ENCODE measurements at places on chromosomes 4 and X.

DNA sequence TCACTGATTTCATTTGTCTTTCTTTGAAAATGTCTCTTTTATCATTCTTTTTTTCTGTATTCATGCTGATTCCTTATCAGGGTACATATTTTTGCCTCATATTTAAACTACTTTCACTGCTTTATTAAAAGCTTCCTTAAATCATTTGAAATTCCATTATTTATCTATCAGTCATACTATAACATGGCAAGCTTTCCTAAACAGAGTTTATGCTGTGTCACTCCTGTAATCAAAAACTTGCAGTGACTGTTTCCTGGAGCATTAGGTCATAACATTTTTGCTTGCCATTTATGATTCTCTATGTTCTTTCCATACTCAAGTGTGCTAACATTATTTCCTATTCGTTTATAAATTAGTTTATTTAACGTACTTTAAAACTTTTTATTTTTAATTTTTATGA lies 203.7 kb downstream of the BMPR1B start:
- DNase-seq, result no peak

GRCh38 chrX:150683536-150684146 lies 9.6 kb upstream of the MTMR1 start:
- DNase-seq, result no peak

- no peak for DNase-seq
These were observed 11.3 kb upstream of the DRP2 start for GRCh38 chrX:101208152-101208905.

DNA sequence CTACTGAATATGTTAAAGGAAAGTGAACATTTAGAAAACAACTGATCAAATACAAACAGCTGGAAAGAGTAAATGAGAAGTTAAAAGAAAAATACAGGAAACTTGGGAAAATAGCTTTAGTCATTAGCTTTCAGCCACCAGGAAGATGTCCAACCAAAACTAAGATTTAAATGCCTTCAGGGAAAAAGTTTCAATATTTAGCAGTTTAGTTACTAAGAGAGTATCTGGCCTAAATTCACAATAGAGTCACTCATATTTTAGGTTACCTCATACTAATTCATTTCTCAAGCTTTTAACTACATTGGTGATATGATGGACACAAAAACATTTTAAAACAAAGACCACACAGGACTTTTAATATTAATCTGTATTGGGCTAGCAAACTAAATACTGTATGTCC lies 13.1 kb upstream of the KLHL13 start:
- no peak for DNase-seq

DNA sequence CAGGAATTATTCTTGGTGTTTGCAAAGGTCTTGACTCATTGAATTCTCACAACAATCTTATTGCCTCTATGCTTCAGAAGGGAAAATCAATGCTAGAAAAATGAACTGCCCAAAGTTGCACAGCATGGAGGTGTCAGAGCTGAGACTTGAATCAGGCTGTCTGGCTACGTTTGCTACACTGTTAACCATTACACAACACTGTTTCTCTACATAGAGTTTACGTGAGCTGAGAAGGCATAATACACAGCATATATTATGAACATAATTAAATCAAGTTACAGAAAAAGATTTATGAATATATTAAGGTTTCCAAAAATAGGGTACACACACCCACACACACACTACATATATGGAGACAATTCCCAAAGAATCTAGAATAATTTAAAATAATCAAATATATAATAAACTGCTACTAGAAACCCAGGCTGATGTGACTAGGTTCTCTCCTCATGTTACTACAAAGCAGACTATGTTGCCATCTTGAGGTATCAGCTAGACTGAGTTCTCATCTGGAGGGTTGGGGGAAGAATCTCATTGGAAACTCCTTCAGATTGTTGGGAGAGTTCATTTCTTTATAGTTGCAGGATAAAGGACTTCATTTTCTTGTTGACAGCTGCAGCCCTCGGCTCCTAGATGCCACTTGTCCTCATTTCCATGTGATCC lies 1270.5 kb downstream of the ARAP2 start:
- no peak for DNase-seq

DNA sequence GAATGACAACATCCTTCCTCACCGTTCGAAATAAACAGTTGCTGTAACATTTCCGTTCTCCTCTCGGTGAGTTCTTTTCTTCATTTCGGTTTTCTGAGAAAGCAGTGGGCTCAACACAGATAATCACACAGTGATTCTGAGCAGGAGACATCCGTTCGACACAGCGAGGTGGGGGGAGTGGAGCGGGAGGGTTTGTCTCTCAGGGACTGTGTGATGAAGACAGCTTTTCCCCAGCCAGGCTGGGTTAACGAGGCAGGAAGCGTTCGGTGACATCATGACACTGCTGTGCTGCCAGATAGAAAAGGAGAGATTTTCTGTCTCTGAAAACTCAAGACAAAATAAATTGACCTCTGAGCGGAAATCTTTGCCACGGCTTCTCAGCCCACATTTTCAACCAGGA lies 119.3 kb downstream of the CRLF2 start:
- DNase-seq, result no peak

GRCh38 chr4:47733302-47734175 lies 104.3 kb downstream of the CORIN start:
- no peak for DNase-seq

DNA sequence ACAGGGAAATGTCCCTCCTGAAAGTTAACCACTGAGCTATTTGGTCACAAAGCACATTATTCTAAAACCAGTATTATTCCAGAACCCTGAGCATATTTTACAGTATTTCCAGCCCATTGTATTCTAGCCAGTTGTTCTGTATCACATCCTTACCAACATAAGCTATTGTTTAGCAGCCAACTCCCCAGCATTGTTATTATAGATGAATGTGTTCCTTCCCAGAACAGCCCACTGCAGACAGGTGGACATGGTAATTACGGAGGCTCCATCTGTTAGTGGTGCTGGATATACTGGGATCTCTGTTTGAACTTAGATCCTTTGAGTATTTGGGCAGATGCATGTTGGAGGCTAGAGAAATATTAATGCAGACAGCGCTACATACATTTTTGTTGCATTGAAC lies 126.1 kb downstream of the MGST2 start:
- DNase-seq, result no peak

GRCh38 chr4:139617702-139618490 lies 47.7 kb upstream of the MGST2 start:
- no peak for DNase-seq

DNA sequence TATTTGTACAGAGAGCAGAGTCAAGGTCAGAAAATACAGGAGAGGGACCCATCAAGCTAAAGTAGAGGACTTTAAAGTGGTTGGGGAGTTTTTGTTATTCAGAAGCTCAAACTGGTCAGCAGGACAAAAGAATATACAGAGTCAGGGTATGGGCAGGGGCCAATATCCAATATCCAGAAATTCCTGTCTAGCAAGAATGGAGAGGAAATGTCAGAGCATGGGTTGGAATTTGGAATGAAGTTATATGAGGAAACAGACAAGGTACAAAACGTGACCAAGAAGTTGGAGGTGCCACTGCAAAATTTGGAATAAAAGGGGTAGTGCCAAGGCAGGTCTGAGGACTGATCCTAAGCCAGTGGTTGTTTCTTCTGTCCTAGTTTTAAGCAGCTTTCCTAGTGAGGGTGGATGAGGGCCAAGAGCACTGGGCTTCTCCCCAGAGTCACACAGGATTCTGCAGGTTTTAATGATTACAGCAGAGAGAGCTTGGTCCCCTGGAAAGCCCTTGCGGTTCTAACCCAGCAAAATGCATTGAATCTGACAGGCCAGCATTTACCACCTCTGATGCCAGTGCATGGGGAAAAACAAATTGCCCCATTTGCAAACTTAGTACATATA lies 304.7 kb upstream of the FTHL17 start:
- DNase-seq, result no peak

DNA sequence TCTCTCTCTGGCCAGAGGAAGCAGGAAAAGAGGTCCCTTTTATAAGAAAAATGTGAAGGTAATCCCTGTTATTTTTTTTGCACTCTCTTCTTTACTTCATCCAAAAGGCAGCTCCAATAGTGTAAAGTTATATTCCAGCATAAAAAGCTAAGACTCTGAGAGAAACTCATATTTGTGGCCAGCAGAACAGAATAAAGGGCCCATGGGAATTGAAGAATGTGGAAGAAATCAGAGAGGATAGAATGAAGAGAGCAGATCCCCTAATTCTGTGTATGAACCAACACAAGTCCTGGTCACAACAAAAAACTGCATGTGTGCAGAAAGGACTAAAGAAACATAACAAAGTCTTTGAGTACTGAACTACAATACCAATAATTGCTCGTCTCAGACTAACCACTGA lies 22.3 kb downstream of the RPS6KA6 start:
- no peak for DNase-seq

- no peak for DNase-seq
These were observed 19.9 kb downstream of the PHKA1 start for GRCh38 chrX:72694170-72694569.

DNA sequence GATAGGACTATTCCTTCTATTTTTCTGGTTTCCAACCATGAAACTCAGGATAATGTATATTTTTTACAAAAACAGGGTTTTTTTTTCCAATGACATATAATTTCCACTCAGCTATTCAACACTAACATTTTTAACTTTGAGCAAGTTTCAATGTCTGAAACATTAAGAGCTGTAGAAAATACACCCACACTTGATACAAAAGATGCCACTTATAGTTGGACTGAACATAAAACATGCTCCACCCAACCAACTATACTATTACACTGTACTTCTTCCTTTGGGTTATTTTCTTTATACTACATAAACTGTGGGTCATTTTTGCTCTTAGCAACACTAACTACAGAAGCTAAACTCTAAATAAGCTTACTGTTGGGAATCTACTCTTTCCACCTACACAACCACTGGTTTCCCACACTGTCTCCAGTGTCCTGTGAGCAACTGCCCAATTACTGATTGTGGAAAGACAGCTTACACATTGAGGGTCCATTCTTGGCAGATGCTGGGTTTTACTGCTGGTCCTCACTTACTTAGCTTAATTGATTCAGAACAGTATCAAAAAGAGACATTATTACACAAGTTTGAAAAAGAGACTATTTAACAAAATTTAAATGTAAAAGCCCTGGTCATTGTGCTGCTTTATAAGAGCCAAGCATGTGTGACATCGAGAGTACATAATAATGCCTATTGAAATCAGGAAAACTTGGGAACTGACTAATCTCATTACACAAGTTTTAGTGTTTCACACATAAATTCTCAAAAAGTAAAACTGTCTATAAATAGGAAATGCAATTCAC lies 6.3 kb downstream of the AMMECR1 start:
- DNase-seq, result no peak

DNA sequence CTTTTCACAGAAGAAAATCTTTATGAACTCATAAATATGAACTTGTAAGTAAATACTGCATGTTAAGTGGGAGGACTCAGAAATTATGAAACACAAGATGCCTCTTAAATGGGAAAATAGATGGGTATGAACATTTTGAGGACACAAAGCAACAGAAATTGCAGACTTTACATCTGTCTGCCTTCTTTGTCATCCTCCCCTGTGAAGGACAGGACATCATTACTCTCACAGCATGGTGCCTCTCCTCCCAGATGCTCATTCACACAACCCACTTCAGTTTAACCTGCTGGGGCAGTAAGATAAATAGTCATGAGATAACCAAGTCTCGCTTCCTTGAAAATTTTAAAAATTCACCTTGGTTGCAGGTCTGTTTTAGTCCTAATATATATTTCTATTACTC lies 144.5 kb downstream of the APBB2 start:
- DNase-seq, result no peak

DNA sequence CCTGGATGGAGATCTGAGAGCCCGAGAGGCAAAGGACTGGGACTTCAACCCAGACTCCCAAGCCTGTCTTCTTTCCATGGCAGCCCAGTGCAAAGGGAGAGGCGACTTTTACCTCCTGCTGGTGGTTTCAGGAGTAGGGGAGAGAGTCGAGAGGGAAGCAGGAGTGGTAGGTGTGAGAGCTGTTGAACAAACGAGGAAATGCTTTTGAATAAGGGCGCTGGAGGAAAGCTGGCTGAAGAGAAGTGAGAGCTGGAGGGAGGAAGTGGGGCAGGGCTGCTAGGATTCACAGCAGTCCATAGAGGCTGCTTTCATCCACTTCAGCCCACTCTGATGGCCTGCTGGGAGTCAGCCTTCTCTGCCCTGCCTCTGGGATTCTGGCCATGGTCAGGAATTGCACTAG lies 81.8 kb upstream of the EFNB1 start:
- no peak for DNase-seq

GRCh38 chrX:109643687-109644086 lies 18.7 kb upstream of the KCNE5 start:
- no peak for DNase-seq

DNA sequence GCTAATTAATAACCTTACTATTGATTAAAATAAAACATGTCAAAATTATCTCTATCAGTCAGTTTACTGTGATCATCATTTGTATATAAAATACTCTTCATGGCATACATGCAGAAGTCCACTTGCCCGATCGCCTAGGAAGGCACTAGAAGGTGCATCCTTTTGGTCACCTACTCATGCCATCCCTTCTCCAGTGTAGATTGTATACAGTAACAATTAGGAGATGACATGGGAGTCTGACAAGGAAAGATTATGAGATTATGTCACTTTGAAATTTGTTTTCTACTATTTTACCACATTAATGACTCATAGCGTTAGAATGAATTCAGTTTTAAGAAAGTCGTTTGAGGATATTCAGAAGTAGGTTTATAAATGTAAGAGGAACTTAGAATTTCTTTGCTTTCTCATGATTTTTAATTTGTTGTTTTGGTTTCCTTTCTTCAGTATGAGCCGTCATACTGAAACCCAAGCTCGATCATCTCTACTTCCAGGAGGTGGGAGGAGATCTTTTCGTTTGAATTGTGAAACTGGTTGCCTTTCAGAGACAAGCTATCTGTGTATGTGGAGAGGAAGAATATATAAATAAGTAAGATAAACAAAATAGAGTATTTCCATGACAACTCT lies 51.1 kb upstream of the UNC5C start:
- no peak for DNase-seq

- DNase-seq, result no peak
These were observed 29.8 kb downstream of the N4BP2 start for GRCh38 chr4:40086421-40086820.

GRCh38 chr4:38117591-38117990 lies 157.4 kb downstream of the PTTG2 start:
- DNase-seq, result no peak

- no peak for DNase-seq
These were observed 50.4 kb downstream of the DCTD start for GRCh38 chr4:182866746-182867145.

- no peak for DNase-seq
These were observed 108.8 kb upstream of the BMP2K start for GRCh38 chr4:78667325-78667724.

- no peak for DNase-seq
These were observed 73.9 kb downstream of the ACOX3 start for GRCh38 chr4:8366601-8367000.

DNA sequence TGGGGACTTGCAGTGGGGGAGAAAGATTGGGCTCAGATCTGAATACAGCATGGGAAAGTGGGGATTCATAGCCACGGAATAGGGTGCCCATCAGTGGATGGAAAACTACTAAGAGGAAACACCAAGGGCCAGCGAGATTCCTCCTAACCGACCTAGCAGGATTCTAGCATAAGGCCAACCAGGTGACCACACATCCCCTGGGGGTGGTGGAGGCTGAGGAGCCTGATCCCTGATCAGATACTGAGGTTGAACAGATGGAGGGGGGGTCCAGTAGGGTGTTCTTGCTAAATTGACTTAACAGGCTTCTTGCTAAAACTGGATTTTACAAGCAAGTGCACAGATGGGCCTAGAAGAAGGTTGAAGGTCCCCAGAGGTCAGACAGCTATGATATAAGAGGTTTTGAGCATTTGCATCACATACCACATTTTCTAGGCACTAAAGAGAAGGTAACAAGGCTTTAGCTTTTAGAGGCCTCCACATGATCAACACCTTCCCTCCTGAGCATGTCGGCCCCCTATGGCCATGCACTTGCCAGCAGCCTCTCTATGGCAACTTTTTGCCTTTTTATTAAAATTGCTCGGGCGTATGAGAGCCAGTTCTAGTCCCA lies 69.1 kb upstream of the PUDP start:
- no peak for DNase-seq
